ENCODE measurements at places on chromosomes 16 and 17. TPM values are rescaled to one million over a fixed set of nuclear protein-coding genes. Genes with fewer than 3 reads are reported as not detected.

The MYH13 gene
- not detected for total RNA-seq

DNA sequence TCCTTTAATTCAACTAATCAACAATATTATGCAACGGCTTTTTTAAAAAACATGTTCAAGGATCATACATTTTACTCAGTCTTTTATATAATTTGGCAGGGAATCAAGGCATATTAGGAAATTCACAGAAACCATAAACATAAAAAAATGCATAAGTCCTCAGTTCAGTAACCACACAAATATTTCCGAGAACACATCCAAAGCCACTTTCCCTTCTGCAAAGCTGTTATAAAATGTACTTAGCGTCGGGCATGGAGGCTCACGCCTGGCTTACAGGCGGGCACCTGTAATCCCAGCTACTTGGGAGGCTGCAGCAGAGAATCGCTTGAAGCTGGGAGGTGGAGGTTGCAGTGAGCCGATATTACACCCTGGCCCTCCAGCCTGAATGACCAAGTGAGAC is 9.7 kb upstream of the ZC3H7A start:
- no peak for DNase-seq

The HOXB2 gene
- total RNA-seq = 5.1 TPM

DNA sequence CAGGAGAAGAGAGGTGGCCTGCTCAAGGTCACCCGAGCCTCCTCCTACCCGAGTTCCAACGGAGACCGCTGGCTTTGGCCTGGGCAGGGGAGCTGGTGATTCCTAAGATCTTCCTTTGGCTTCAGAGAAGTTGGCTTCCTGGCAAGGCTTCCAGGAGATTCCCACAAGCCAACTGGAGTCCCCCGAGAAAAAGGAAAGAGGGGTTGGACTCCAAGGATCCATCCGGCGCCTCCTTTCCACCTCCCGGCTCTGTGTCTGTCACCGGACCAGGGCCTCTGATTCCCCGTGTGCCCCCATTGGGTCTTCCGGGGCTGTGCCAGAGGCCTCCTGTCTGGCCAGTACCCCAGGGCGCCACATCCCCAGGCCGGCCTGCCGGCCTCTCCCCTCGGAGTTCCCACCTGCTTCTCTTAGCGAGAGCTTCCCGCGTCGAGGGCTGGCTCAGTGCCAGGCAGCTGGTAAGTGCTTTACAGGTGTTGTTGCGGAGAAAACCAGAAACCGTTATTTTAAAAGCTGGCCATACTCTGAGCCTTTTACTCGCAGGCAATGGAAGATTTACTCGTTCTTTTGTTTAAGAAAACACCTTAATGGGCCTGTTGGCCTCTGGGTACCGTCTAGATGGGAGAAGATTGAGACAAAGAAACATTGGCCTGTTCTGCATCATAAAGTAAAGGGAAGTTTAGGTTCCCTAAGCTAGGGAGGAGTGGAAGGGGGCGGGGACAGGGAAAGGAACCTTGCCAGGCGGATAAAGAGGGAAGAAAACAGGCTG is 258.4 kb upstream of the SDK2 start:
- DNase-seq = no peak

The IGF2BP1 gene
- total RNA-seq = 0.21 TPM

DNA sequence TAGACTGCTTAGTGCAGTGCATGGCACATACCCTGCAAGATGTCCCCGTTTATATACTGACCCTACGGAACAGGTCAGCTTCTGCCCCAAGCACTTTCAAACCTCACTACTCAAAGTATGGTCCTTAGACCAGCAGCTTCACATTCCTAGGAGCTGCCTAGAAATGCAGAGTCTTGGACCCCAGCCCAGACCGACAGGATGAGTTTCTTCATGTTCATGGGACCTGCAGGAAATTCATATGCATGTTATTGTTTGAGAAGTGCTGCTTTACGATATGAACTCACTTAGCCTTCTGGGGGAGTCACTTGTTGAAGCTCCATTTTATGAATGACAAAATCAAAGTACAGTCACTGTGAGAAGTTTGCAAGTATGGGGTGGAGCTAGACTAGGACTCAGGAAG is 82.6 kb downstream of the DYNLRB2 start:
- peak; percentile 63 for DNase-seq

The SLC25A11 gene
- 71.2 TPM for total RNA-seq

- no peak for DNase-seq
Measured at GRCh38 chr16:89801800-89802199, 14.6 kb downstream of the FANCA start.
